ENCODE measurements at places on chromosomes 7 and 10.
A peak's percentile ranks its signal among the peaks of the same experiment; 100 is the strongest.

DNA sequence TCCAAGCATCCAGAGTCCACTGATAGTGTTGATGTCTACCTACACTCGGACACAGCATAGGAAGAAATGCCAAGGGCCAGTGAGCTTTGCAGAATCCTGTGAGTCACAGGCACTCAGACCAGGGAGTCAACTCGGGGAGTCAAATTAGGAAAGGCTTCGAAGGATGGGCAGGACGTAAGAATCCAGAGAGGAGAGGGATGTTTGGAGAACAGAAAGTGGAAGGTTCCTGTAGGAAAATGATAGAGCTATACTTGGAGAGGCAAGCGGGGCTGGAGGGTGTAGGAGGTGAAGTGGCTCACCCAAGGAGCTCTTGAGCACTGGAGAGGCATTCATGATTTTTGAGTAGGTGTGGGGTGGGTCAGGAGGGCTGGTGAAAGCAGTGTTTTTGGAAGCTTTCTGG is 3.0 kb downstream of the ZYX start:
- no peak for DNase-seq

- DNase-seq, result no peak
These were observed 103.2 kb upstream of the PPIF start for GRCh38 chr10:79244068-79244442.

DNA sequence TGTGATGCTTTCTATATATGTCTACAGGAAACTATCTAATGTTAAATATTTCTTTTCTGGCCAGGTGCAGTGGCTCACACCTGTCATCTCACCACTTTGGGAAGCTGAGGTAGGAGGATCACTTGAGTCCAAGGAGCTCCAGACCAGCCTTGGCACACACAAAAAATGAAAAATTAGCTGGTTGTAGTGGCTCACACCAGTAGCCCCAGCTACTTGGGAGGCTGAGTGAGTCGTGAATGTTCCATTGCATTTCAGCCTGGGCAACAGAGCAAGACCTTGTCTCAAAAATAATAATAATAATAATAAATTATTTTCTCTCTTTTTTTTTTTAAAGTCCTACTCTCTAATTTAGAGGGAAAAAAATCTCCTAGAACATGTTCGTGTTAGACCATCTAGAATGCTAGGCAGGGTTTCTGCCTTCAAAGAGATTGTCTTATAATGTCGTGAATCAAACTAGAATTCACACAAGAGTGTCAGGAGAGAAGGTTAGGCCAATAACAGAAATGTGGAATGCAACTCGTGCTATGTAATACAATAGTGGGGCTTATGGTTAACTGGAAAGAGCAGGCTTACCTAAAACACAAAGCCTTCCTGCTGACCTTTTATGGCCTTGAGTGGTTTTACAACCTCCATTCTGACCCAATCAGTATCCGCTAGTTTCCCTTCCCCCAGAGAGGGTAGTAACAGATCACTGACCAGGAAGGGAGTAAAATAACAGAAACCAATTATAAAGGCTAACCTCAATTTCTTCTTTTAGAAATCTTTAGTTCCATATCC is 46.3 kb downstream of the MYOF start:
- no peak for DNase-seq

- DNase-seq, result no peak
These were observed at the start of gene LLCFC1 for GRCh38 chr7:142939226-142939910. TSS of gene LLCFC1 (plus strand) at chr7:142939484. CDS start at chr7:142939622, 138 bp downstream.

DNA sequence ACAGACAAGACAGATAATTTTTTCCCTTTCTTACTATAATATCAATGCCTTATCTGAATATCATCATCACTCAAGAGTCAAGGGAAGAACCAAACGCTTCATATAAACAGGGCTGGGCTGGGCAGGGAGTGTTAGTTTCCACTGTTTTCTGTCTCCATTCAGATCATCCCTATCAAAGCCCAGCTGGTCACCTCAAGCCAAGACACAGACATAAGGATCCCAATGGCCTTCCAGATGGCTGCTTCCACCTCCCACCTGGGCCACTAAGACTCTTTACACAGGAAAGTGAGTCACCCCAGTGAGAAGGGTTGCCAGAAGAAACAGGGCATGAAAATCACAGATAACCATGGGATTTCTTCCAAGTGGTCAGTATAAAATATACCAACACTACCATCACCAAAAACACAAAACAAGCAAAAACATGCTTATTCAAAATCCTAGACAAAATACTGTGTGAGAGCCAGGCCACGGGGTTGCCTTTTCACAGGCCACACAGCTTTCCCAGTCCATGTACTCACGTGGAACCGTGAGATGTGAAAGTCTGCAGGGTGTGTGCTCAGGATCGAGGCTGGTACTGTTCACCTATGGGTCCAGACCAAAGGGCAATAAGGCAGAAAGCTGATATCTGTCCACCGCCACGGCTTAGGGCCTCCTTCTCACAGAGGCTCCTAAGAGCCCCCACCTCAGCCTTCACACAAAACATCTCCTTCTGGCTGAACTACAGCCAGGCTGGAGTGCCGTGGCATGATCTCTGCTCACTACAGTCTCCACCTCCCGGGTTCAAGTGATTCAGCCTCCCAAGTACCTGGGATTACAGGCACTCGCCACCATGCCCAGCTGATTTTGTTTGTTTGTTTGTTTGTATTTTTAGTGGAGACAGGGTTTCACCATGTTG is 5.7 kb downstream of the PRSS1 start:
- DNase-seq, result no peak

GRCh38 chr10:131577178-131577555 is 265.6 kb upstream of the TCERG1L start:
- no peak for DNase-seq

DNA sequence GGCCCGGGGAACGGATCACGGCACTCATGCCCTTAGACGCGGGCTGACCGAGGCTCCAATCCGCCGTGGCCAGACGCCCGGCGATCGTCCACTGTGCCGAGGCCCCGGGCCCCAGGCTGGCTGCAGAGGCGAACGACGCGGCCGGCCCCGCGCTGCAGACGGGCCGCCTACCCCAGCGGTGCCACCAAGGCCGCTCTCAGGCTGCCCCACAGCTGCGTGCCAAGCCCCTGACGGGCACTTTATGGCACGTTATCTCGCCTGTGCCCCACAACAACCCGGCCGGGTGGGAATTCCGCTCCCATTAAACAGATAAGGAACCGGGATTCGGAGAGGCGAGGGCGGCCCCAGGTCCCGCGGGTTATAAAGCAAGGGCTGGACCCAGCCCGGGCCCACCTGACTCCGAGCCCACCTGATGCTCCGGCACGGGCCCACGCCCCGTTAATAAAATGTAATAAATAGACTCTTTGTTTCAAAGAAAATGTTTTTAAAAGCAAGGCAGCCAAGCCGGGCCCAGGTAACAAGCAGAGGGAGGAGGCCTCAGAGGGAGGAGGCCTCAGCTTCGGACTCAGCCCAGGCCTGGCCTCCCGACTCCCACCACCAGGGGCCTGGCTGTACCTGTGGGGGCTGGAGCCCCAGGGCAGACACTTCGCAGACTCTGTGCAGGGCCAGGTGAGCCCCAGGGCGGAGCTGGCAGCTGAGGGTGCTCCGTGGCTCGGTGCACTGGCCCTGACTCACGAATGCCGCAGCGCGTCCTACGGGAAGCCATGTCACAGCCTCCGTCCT is 79.7 kb downstream of the FOXL3 start:
- DNase-seq, result no peak

- DNase-seq, result peak; percentile 5
These were observed 20.0 kb upstream of the JAZF1 start for GRCh38 chr7:28200598-28200997.

GRCh38 chr7:154640266-154640865 is 362.6 kb downstream of the PAXIP1 start:
- no peak for DNase-seq

DNA sequence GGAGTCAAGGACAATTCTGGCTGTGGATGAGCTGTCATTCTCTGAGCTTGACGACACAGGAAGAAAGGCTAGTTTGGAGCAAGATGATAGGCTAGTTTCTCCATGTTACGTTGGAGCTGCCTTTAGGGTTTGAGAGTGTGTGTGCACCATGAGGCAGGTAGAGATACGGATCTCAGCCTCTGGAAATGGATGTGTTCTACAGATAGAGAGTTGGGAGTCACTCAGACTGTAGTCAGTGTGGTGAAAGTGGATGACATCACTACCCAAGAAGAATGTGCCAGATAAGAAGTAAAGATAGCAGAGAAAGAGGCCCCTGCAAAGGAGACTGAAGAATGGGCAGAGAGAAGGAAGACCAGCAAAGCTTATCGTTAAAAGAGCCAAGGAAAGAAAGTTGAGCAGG is 42.4 kb downstream of the PNLIPRP3 start:
- no peak for DNase-seq

DNA sequence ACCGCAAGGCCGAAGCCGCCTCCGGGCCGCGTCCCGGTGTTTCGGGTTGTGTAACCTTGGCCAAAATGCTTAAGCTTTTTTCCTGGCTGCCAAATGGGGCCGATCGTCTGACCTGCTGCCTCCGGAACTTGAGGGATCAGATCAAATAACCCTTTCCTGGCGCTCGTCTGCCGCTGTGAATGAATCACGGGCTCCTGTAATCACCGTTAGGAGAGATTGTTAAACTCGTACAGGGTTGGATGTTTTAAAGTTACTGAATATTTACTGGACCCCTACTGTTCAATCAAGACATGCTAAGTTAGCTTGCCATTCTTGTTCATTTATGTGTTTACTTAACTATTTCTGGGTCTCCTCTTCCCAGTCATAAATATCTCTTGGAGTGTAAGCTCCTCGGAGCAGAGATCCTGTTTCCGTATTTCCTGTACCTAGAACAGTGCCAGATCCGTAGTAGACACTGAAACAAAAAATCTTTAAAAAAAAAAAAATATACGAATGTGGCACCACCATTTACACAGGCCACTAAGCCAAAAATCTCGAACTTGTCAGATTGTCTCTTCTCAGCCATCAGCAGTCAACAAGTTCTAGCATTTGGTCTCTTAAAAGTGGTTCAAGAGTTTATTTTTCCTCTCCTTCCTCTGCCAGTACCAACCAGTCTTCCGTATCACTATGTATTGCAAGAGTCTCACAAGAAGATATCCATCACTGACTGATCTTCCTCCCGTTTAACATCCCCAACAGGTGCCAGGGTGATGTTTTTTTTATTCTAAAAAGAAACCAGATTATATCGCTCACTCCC is 650 bp upstream of the TM9SF3 start:
- DNase-seq, result no peak

- no peak for DNase-seq
These were observed 347.9 kb downstream of the LRMDA start for GRCh38 chr10:75779276-75779675.

GRCh38 chr7:73876973-73877372 is 16.0 kb downstream of the TMEM270 start:
- DNase-seq, result no peak

DNA sequence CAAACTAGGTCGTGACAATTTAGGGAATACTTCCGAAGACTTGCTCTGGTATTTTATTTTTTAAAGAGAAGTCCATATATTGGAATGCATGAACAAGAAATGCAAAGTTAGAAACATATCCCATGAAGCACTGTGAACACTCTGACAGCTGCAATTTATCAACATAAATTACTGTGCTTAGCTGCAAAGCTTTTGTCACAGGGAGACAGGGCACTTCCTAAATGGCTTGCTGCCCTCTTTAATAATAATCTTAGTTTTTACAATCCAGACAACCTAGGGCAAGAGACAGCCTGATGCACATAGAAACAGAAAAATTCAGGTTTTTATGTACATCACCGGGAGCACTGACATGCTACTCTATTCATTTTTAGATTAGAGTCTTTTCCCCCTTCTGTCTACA is 78.3 kb upstream of the NOBOX start:
- no peak for DNase-seq

DNA sequence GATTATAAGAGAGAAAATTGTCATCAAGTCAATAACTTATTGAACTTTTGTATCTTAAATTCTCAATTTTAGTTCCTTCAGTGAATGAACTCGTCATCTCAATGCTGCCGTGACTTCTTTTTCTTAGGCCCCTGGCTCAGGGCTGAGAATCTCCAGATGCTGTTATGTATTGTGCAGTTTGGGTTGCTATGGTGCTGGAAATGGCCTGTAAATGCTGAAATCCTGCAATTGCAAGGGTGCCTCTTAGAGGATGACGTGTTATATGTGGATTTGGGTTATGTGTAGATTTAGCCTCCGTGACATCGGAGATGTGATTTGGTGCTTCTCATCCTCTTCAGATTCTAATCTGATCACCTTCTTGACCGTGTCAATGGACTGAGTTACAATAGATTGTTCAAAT is 55.7 kb upstream of the ZRANB1 start:
- no peak for DNase-seq

GRCh38 chr7:117069379-117069778 is 116.1 kb downstream of the ST7 start:
- DNase-seq, result no peak

DNA sequence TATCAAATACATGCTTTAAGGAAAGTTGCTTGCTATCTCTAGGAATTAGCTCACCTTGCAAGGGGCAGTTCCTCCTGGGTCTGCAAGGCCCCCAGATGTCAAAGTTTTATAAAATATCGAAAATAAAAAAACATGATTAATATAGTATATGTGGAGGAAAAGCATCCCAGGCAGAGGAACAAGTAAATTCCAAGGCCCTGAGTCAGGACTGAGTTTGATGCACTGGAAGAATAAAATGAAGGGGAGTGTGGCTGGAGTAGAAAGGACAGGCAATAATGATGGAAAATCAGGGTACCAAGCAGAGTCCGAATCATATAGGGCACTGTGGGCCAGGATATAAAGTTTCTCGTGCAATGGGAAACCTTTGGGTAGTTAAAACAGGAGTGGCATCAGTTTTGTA is 112.4 kb upstream of the EEPD1 start:
- DNase-seq, result no peak

DNA sequence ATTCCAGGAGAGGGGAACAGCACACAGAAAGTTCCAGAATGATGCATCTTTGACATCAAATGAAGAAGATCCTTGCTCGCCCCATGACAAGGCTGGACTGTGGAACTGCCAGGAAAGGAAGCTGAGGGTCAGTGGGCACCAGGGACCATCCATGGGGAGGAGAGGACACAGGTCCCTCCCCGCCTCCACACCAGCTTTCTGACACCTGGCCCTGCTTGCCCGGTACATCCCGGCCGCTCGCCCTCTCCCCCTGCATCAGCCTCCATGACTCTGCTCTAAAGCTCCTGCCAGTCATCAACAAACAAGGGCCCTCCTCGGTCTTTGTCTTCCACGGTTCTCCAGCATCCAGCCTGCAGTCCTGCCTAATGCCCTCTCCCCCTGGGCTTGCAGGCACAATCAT is 222.3 kb downstream of the GRID1 start:
- DNase-seq, result no peak

DNA sequence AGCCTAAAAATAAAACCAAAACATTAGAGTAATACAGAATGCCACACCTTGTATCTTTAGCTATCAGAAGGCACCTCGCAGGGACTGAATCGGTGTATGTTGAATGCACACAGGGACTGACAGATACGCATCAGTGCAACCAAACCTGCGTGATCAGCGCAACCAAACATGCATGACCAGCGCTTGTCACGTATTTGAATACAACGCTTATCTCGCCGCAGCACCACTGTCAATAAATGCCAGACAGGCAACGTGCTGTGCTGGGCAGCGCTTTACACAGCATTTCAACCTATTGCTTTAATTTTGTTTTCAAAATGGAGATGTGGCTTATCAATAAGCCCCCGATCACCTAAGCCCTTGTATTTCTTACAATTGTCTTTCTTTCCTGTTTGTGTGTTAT is 242.4 kb downstream of the SFMBT2 start:
- DNase-seq, result no peak

- peak; percentile 21 for DNase-seq
These were observed 5.1 kb upstream of the HOXA11 start for GRCh38 chr7:27189997-27190748.
